ENCODE measurements at places on chromosomes 5 and 9. TPM values are rescaled to one million over a fixed set of nuclear protein-coding genes. Genes with fewer than 3 reads are reported as not detected.

DNA sequence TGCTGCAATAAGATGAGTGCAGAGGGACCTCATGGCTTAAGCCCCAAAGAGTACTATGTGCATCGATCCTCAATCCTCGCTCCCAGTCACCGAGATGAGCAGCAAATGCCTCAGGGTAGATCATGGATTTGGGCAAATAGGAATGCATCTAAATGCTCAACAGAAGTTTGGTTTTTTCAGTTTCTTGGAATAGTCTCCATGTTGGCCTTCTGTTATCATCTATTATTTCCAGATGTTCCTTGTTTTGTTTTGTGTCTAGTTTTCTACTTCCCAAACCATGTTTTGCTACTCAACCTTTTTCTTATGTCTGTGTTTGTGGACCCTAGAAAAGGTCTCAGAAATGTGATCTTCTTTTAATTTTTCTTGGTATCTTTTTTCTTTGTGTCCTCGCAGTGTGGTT lies 43.5 kb upstream of the RASGRF2 start:
- no peak for DNase-seq
- H3K4me1 ChIP-seq, result no peaks in the 10 kb centered on the region
- H3K27ac ChIP-seq, result no peak overlapping the region
- no peaks in the 10 kb centered on the region for H3K36me3 ChIP-seq
- no peak overlapping the region for H3K4me3 ChIP-seq

- no peak overlapping the region for H3K27ac ChIP-seq
- H3K4me3 ChIP-seq, result no peak overlapping the region
- no peak for DNase-seq
- H3K4me1 ChIP-seq, result no peaks in the 10 kb centered on the region
- H3K36me3 ChIP-seq, result no peaks in the 10 kb centered on the region
Measured at GRCh38 chr9:13719981-13720676, 440.6 kb upstream of the MPDZ start.

- no peak overlapping the region for H3K27ac ChIP-seq
- H3K4me3 ChIP-seq, result no peak overlapping the region
- no peaks in the 10 kb centered on the region for H3K36me3 ChIP-seq
- no peak for DNase-seq
Measured at GRCh38 chr5:126741361-126741760, 35.6 kb upstream of the LMNB1 start.

DNA sequence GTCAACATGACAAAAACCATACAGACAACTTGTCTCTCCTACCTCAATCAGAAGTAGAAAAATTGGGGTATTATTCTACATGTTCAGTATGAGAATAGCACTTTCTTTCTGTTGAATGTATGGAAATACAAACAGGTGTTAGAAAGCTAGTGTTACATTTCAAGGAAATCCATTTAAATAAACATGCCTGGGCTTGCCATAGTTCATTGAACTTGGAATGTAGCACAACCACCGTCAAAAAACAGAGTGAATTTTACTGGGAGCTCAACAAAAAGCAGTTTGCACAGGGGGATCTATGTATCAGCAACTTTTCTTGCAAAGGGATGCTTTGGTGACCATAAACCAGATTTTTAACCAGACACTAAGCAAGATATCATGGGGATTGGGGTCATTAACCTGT lies 307.9 kb upstream of the SMARCA2 start:
- no peaks in the 10 kb centered on the region for H3K4me1 ChIP-seq
- DNase-seq, result no peak
- H3K27me3 ChIP-seq, result no peaks in the 10 kb centered on the region
- no peak overlapping the region for H3K4me3 ChIP-seq

GRCh38 chr5:159678657-159679392 lies 237.5 kb upstream of the ADRA1B start:
- H3K4me3 ChIP-seq, result no peak overlapping the region
- no peaks in the 10 kb centered on the region for H3K4me1 ChIP-seq
- H3K36me3 ChIP-seq, result no peaks in the 10 kb centered on the region
- DNase-seq, result no peak
- no peaks in the 10 kb centered on the region for H3K27me3 ChIP-seq

Gene ANKRD18B
- total RNA-seq, result not detected

DNA sequence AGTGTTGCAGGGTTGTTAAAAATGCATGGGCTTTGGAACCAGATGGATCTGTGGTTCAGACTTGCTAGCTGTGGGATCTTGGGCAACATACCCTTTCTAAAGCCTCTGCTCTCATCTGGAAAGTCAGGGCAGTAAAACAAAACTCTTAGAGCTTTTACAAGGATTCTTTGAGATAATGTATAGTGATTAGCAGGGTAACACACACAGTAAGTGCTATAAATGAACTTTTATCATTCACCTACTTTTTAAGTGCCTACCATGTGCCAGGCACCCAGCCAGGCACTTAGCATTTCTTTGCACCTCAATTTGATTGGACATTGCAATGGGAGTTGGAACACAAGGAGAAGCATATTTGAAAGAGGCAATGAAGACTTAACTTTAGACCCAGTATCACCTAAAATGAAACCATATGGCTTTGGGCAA lies 208.6 kb upstream of the PAPPA start:
- H3K36me3 ChIP-seq, result no peaks in the 10 kb centered on the region
- H3K27me3 ChIP-seq, result no peaks in the 10 kb centered on the region
- no peak overlapping the region for H3K27ac ChIP-seq
- H3K4me1 ChIP-seq, result no peaks in the 10 kb centered on the region
- H3K4me3 ChIP-seq, result no peak overlapping the region

DNA sequence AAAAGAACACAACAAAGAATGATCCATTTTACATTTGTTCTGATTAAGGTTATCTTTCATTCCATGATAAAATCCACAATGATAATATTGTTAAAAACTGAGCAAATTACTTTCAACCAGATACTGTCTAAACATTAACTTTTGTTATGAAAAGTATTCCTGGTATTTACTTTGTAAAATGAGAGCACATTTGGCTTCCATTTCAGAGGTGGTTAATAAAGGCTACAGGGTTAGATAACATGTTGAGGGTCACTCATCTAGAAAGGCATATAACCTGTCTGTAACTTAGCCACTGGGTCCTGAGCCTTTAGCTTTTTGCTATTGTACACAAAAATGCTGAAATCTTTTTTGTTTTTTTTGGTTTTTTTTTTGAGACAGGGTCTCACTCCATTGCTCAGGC lies 99.3 kb downstream of the ANXA2R start:
- H3K27me3 ChIP-seq, result no peaks in the 10 kb centered on the region
- H3K4me3 ChIP-seq, result no peak overlapping the region
- H3K27ac ChIP-seq, result no peak overlapping the region
- no peaks in the 10 kb centered on the region for H3K4me1 ChIP-seq

Gene SLC34A3
- total RNA-seq, result not detected

DNA sequence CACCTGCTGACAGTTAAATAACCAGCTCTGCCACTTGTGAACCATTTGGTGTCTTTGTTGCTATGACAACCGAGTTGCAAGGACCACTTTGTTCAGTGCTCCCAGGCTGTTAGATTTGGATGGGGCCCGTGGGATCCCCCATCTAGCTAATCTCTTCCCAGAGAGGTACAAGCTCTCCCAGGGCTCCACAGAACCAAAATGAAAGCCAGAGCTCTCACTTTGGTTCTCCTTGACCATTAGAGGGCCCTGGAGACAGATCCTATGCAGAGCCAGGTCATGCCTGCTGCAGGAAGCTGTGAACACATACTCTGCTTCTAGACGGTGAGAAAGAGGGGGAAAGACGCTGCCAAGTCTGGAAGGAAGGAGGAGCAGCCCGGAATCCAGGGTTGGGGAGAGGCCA lies 224.6 kb downstream of the GABBR2 start:
- H3K4me3 ChIP-seq, result no peak overlapping the region
- H3K27ac ChIP-seq, result no peak overlapping the region
- no peaks in the 10 kb centered on the region for H3K4me1 ChIP-seq
- H3K36me3 ChIP-seq, result no peaks in the 10 kb centered on the region
- no peaks in the 10 kb centered on the region for H3K27me3 ChIP-seq
- DNase-seq, result no peak

DNA sequence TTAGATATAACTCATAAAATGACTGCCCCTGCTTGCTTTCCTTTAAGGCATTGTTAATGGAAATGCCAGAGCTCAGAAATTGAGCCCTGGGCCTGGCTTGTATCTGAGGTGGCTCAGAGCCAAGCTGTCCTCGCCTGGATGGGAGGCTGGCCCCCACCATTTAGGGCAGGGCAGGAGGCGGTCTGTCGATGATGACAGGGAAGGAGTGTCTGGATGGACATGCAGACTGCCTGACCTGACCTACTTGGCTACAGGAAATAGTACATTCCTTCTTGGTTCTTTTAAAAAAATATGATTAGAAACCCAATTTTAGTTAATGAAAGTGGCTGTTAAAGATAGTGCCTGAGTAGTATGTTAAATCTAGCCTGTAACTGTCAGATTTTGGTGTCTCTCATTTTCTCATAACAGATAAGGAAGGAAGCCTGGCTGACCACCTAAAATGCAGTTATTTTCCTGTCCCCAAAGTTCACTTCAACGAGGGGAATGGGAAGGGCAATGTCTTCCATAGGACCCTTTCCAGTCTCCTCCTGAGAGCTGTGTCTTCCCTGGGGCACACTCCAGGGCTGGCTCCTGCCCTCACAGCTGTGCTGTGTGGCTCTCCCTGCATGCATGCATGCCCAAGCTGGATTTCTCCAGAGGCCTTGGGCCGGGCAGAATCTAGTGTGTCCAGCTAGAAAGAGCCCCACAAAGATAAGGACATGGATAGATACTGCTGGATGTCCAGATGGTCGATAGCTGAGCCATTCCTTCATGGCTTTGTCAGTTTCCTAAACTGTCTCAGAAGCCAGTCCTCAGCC lies 42.3 kb downstream of the MACROH2A1 start:
- no peaks in the 10 kb centered on the region for H3K4me1 ChIP-seq
- H3K27ac ChIP-seq, result no peak overlapping the region
- H3K27me3 ChIP-seq, result no peaks in the 10 kb centered on the region
- no peak overlapping the region for H3K4me3 ChIP-seq

DNA sequence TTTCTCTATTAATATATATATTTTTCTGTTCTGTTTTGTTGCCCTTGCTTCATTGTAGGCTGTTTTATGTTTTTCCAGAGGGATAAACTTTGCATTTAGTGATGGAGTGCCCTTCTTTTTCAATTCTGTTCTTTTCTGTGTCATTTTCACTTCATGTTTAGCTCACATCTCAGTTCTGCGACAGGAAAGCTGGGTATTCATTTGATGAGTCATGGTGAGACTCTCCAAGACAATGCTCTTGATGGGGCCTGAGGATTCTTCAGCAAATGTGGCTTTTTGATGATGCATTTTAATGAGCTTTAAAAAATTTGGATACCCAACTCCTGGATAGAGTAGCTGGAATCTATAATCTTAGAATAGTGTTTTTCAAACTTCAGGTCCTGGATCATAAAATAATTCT lies 56.5 kb upstream of the SPATA31D4 start:
- no peaks in the 10 kb centered on the region for H3K4me1 ChIP-seq
- no peaks in the 10 kb centered on the region for H3K27me3 ChIP-seq
- H3K27ac ChIP-seq, result no peak overlapping the region
- no peak overlapping the region for H3K4me3 ChIP-seq
- no peak for DNase-seq

Gene CDX1
- total RNA-seq, result not detected

Gene TRIM36
- 2.6 TPM for total RNA-seq

Gene LRRTM2
- total RNA-seq, result 0.41 TPM

Gene MEGF10
- total RNA-seq, result not detected

Gene PAPPA
- not detected for total RNA-seq

DNA sequence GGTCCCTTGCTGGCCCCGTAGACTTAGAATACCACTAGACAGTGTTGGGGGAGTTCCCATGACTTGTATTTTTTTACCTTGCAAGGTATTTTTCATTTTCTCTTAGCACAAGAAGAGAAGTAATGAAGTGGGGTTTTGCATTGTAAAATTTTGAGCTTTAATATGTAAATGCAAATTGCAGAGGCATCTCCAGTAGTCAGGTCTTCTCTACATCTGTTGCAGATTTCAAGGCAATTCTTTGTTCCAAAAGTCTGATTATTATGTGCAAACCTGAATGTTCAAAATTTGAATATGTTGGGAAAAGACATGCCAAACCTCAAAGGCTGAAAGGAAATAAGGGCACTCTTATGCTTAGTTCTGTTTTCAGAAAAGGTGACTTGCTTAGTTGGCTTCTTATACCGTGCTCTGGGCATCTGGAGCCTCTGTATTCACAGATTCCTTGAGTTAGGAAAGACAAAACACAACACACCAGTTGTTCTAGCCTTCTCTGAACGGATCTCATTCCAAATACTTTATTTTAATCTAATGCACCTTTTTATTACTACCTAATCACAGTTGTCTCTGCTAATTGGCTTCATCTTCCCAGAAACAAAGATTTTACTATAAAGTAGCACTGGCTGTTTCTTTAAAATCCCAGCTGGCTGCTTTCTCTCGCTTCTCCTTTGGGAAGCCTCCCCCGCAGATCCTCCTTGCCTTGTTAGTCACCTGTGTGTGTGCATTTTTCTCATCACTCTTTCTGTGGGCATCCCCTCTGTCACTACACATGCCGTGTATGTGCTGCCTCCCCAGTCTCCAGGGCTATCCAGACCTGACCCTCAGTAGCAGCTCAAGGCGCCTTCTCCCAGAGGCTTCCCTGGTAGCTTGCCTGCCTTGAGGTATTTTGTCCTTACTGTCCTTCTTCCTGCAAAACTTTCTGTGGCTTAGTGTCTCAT lies 138.2 kb downstream of the TLE4 start:
- H3K4me3 ChIP-seq, result no peak overlapping the region
- H3K36me3 ChIP-seq, result peaks cover 4% of the 10 kb centered on the region

Gene SERINC5
- 163 TPM for total RNA-seq

Gene SLC4A9
- 0.96 TPM for total RNA-seq

DNA sequence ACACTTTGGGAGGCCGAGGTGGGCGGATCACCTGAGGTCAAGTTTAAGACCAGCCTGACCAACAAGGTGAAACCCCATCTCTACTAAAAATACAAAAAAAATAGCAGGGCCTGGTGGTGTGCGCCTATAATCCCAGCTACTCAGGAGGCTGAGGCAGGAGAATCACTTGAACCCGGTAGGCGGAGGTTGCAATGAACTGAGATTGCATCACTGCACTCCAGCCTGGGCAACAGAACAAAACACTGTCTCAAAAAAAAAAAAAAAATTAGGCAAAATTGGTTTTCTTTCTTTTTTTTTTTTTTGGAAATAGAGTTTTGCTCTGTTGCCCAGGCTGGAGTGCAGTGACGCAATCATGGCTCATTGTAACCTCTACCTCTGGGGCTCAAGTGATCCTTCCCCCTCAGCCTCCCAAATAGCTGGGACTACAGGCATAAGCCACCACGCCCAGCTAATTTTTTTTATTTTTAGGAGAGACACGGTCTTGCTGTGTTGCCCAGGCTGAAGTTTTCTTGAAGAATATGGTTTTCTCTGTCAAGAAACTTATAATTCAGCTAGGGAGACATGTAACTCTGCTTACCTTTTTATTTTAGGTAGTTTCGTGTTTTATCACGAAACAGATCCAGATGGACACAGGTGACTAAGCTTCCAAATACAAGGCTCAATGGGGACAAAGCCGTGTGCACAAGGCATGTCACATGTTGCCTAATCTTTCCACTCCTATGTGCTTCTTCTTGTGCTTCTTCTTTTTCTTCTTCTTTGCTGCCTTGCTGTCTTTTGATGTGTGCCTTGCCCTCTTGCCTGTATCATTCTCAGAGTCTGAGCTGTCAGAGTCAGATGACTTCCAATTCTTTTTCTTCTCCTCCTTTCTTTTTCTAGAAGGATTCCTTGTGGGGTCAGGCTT lies 14.3 kb downstream of the TTC1 start:
- H3K36me3 ChIP-seq, result no peaks in the 10 kb centered on the region
- no peak overlapping the region for H3K4me3 ChIP-seq
- no peak for DNase-seq
- H3K27ac ChIP-seq, result no peak overlapping the region
- peaks cover 15% of the 10 kb centered on the region for H3K4me1 ChIP-seq

Gene CLIC3
- 0.51 TPM for total RNA-seq

GRCh38 chr5:87210076-87210475 lies 57.6 kb upstream of the RASA1 start:
- no peaks in the 10 kb centered on the region for H3K36me3 ChIP-seq
- no peaks in the 10 kb centered on the region for H3K4me1 ChIP-seq
- no peak overlapping the region for H3K27ac ChIP-seq
- no peak overlapping the region for H3K4me3 ChIP-seq
- DNase-seq, result no peak

Gene PCDHB8
- not detected for total RNA-seq
